NCI-H1417 treated with DMSO at 0.1 percent for 48 hours (cell line): ENCODE measurements at places on chromosomes 1 and 21.

DNA sequence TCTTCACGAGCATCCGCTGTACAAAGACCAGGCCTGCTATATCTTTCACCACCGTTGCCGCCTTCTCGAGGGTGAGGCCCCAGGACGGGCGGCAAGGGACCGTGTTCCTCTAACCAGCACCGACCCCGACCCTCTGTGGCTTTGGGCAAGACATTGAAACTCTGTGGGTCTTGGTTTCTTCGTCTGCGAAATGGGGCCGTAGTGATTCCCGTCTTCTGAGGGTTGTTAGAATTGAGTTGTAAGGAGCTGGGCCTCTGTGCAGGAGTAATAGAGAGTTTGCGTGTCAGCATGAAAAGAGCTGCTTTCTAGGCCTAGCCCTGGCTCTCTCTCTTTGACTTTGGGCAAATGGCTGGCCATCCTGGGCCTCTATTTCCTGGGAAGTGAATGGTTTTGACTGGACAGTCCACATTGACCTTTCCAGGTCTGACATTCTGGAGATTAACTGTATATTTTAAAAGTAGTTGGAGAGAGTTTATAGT is 591 bp downstream of the MRPL37 start:
- DNase-seq = no peak

GRCh38 chr1:162966613-162967012 is 102.5 kb upstream of the RGS4 start:
- no peak for DNase-seq

- no peak for DNase-seq
Measured at GRCh38 chr21:34992736-34993398, 56.2 kb downstream of the RUNX1 start.

- no peak for DNase-seq
Measured at GRCh38 chr1:162232034-162232711, 144.5 kb downstream of the SPATA46 start.

DNA sequence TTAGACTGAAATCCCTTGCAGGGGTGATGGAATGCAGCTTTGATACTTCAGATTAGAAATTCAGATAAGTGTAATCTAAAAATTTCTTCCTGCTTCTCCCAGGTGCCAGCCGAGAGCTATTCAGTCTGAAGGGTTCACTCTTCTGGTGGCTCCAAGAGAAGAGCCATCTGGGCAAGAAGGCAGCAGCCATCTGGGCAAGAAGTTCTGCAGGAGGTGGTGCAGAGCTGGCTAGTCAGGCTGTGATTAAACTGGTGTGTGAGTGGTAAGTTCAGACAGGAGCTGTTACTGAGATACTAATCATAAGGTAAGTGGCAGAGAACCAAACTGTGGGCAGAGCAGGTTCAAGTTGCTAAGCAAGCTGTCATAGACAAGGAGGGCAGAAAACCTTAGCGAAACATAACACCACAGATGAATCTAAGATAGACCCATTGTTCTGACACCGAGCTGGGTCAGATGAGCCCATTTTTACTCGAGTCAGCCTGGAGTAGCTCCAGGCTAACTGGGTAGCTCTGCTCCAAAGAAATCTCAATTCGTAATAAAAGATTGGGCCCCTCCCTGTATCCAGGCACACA is 14.4 kb upstream of the TP53BP2 start:
- DNase-seq = no peak

- DNase-seq = no peak
Measured at GRCh38 chr1:181712711-181713110, 229.4 kb downstream of the CACNA1E start.

DNA sequence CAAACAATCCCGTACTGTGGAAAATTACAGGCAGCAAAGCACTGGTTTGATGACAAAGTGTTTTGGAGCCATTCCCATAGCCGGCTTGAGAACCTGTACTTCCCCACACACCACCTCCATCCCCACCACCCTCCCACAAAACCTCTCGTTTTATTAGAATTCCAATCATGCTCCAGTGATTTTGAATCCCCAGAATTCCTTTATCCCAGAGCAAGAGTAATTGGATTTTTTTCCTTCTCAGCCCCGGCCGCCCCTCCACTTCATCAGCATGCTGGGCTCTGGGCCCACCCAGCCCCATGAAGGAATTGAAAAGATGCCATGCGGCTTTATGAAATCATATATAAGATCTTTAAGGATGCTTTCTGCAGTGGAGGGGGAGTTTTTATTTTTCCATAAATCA is 136.6 kb downstream of the OMA1 start:
- DNase-seq = no peak

DNA sequence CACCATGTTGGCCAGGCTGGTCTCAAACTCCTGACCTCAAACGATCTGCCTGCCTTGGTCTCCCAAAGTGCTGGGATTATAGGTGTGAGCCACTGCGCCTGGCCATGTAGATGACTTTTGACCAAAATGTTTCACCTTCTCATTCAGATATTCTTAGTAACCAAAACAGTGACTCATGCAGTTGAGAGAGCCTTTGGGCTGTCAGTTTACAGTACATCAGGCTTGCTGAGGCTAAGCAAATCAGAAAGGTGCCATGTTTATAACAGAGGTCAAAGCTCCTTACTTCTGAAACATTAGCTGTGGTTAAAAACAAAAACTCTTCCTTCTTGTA is 21.0 kb downstream of the CNIH4 start:
- no peak for DNase-seq

DNA sequence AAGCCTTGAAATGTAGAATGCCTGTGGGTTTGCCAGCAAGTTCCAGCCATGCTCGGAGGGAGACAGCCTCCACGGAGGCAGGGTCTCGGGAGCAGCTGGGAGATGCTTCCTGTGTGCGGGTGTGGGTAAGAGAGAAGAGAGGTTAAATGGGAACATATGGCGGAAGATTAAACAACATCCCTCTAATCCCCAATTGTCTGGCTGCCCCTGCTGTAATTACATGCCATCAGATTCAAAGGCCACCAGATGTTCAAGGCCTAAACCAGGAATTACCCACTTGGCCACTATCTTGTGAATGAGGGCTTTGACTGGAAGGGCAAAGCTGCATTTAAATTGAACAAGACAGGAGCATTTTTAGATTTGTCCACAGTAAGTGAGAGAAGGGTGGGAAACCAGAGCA is 81.4 kb upstream of the BACE2 start:
- no peak for DNase-seq

DNA sequence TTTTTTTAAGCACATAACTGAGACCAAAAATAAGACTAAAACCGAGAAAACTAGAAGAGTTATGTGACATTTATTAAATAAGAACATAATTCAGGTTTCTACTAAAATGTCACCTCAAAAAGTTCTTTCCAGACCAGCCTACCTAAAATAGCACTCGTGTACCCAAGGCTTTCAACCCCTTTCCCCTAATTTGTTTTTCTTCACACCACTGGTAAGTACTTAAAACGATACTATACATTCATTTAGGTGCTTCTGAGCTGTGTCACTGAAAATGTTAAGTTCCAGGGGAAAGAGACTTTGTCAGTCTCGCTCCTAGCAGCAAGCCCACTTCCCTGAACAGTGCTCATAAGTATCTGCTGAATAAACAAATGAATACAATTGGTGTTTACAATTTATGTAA is 6.8 kb downstream of the RRAGC start:
- DNase-seq = no peak

GRCh38 chr1:59332983-59333382 is 36.1 kb downstream of the FGGY start:
- no peak for DNase-seq

DNA sequence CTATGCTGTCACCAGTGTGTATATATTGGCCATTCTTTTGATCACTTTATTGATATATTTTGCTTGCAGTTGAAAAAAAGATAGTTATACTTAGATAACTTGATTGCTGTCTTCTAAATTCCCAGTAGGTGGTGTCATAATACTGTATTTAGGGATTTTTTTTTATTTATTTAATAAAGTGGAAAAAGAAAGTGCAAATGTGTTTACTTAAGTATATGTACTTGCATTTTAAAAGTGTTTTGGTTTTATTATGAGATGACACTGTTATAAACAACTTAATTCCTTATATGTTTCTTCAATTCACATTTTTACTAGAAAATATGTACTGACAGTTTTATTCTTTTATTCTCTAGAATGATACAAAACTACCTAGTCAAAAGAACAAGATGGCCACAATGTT is 164.8 kb downstream of the USP25 start:
- no peak for DNase-seq

DNA sequence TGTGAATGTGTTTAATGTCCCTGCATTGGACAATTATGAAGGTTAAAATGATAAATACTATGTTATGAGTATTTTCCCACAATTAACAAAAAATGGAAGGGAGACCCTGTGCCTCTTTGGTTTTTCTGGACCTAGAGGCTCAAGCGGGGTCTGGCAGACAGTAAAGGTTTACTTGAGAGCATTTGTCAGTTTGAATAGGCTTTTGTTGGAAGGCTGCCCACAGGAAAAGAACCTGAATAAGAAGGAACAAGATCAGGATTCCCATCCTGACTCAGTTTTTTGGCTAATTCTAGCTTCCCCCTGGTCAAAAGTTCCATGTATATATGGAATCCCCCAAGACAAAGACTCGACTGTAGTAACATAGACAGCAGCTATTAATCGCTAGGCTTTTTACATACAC is 150.9 kb upstream of the JUN start:
- no peak for DNase-seq

DNA sequence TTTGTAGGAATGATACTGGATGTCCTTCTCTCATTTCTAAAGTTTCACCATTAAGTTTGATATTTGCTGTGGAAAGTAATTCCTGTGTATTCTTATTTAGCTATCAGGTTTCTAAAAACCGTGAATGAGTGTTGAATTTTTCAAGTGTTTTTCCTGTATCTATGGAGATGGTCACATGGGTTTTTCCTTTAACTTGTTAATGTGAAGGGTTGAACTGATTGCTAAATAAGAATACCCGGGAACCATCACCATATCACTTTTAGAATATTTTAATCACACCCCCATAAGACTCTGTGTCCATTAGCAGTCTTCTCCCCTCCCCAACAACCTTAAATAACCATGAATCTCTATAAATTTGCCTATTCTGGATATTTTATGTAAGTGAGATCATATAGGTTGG is 16.5 kb upstream of the ASAP3 start:
- DNase-seq = no peak

GRCh38 chr21:46191257-46191685 is 7.0 kb upstream of the SPATC1L start:
- no peak for DNase-seq

DNA sequence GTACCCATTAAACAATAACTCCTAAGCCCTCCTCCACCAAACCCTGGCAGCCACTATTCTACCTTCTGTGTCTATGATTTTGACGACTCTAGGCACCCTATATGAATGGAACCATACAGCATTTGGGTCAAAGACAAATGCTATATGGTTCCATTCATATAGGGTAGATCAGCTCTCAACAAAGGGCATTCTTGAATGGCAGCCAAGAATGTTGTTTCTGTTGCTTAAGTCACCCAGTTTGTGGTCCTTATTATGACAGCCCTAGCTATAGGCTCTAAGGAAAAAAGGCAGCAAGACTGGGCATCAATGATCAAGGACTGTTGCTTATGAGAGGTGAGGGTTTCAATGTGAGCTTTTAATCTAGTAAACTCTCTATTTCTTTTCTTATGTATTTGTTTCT is 4.7 kb upstream of the SLC5A9 start:
- no peak for DNase-seq

DNA sequence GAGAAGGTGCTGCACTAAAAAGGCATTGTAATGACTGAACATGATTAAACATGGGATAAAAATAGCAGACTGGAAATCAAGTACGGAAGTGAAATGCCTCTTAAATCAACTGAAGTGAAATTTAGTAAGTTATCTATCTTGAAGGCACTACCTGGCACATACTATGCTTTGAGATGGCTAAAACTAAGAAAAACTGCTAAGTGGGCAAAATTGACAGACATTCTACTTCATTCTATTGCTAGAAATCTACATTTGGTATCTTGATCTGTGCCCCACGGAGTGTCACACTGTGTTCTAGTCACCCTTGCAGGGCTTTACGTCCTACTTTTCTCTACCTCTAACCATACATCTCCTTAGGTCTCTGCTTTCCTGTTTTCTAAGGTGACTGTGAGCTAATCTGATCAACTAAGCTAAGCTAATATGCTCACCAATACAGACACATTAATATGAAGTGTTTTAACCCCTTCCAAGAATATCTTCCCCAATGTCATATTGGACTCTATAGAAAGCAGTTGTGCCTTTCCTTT is 4.1 kb downstream of the PDC start:
- DNase-seq = no peak

- no peak for DNase-seq
Measured at GRCh38 chr1:64948905-64949833, 17.2 kb downstream of the JAK1 start.

GRCh38 chr1:17554954-17555353 is 15.5 kb downstream of the ARHGEF10L start:
- DNase-seq = no peak

DNA sequence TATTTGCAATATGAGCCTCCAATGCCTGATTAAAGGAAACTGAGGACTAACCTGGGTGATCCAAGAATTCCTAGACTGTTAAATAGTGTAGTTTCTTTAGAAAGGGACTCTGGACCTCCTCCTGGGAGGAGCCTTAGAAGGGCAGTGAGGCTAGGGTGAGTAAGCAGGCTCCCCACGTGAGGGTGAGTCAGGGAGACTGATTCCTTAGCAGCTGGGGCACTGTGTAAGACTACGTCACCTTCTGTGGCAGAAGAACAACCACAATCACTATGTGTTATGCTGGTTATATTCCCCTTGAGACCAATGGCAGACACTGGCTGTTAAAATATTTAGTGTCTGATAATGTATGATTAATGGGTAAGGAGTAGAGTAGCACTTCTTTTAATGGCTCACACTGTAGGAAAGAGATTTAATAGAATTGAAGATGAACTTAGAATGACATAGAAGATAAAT is 53.3 kb upstream of the SYT14 start:
- no peak for DNase-seq

DNA sequence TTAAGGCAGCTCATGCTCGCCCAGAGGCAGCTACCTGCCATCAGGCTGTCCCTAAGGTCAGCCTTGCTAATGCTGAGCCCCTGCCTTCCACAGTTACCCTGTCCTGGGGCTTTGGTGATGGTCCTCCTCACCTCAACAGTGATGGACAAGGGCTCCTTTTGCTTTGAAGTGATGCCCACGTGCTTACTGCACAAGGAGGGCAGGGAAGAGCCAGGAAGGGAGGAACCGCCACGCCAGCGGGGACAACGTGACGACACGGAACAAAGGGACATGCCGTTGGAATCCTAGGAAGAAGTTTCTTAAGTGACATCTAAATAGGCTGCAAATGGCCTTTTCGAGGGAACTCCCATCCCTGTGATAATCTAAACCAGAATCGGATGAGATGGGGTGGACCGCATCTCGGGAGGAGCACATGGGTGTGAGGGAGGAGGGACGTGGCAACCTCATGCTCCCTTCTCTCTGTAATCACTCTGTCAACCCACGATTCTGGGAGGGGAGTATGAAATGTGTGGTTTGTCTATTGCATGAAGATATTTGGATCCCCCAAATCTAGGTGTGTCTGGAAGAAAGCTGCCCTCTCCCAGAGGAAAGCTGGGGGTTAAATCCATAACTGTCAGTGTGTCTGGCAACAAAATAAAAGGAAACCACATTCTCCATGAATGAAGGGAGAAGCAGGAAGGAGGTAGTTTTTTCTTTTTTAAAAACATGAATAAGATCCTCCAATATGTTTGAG is 110.9 kb upstream of the IRF2BP2 start:
- DNase-seq = no peak

- DNase-seq = no peak
Measured at GRCh38 chr1:24762133-24762676, 17.0 kb downstream of the CLIC4 start.
